ENCODE measurements at places on chromosomes 1 and 21. TPM values are rescaled to one million over a fixed set of nuclear protein-coding genes. Genes with fewer than 3 reads are reported as not detected.

DNA sequence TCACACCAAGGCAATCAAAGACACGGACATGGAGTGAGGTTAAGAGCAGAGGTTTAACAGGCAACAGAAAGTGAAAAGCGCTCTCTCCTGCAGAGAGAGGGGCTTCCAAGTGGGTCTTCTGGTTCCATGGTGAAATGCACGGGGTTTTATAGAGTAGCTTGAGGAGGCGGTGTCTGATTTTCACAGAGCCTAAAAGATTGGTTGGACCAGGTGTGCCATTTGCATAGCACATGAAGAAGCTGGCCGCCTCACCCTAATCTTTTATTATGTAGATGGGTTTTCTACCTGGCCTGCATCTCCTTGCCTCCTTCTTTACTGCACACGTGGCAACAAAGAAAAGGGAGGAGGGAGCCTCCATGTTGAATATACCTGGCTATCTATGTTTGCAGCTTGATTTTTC is 197.3 kb downstream of the RYR2 start:
- no peaks in the 10 kb centered on the region for H3K36me3 ChIP-seq
- no peaks in the 10 kb centered on the region for H3K4me1 ChIP-seq
- no peak overlapping the region for H3K4me3 ChIP-seq
- no peak overlapping the region for H3K27ac ChIP-seq

DNA sequence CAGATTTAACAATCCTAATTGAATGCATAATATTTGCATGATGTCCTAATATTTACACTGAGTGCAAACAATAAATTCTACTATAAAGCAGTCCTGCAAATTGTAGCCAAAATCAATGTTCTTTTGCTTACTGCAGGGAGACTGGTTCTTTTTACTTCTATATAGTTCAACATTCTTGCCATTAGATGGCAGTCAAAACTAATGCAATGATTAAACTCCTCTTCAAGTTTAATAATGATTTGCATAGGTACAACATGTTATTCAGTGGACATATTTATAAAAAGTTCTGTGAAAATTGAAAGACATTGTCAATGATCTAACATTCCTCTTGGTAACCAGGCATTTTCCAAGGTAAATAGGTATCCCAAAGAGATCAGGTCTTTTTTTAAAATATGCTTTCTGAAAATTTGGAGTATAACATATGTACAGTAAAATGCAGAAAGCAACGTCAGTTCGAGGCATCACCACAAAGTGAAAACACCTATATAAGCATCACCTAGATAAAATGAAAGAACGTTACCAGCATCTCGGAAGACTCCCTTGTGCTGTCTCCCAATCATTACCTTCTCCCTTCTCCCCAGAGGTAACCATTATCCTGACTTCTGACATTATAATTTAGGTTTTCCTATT is 9.8 kb upstream of the FNBP1L start:
- DNase-seq: no peak
- H3K27ac ChIP-seq: no peak overlapping the region
- peaks cover 3% of the 10 kb centered on the region for H3K4me1 ChIP-seq
- H3K36me3 ChIP-seq: no peaks in the 10 kb centered on the region

- no peak for DNase-seq
- H3K4me3 ChIP-seq: no peak overlapping the region
- H3K27me3 ChIP-seq: no peaks in the 10 kb centered on the region
- H3K4me1 ChIP-seq: no peaks in the 10 kb centered on the region
- H3K27ac ChIP-seq: no peak overlapping the region
These were observed 386.3 kb upstream of the BEND5 start for GRCh38 chr1:49163031-49163430.

DNA sequence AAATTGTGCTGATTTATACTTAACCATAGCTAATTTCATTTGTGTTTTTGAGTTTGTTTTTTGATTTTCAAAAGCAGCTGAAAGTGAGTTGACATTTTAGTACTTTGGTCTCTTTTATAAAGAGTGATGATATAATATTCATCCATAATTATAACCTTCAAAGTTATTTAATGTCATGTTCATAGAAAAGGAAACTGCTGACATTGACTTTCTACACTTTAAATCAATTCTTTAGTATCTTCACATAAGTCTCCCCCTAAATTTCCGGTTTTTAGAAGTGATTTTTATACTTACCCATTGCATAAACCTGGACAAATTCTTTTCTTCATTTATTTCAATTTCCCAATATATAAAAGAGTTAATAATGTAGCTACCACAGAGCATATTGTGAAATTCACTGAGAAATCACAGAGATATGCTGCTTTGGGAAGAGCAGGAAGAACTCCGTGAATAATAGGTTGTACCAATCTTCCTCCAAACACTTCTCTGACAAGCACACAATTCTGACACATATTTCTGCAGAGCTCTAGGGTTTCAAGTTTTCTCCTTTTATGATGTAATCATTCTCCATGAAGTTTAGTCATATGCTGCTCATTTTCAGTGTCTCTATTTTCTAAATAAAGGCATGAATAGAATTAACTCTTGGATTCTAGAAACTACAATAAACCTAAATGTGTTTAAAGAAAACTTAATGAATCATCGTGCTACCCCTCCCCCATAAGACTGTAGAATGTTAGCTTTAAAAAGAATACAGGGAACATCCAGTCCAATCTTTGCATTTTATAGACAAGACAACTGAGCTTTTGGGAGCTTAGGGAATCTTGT is 25.6 kb upstream of the CDC42BPA start:
- H3K4me1 ChIP-seq: no peaks in the 10 kb centered on the region
- no peak for DNase-seq
- peaks cover 5% of the 10 kb centered on the region for H3K27me3 ChIP-seq
- H3K27ac ChIP-seq: no peak overlapping the region
- H3K4me3 ChIP-seq: no peak overlapping the region
- no peaks in the 10 kb centered on the region for H3K36me3 ChIP-seq

- H3K36me3 ChIP-seq: no peaks in the 10 kb centered on the region
- H3K4me1 ChIP-seq: no peaks in the 10 kb centered on the region
- peaks cover 11% of the 10 kb centered on the region for H3K27me3 ChIP-seq
- no peak for DNase-seq
These were observed 68.4 kb downstream of the KLHDC7A start for GRCh38 chr1:18549106-18549505.

DNA sequence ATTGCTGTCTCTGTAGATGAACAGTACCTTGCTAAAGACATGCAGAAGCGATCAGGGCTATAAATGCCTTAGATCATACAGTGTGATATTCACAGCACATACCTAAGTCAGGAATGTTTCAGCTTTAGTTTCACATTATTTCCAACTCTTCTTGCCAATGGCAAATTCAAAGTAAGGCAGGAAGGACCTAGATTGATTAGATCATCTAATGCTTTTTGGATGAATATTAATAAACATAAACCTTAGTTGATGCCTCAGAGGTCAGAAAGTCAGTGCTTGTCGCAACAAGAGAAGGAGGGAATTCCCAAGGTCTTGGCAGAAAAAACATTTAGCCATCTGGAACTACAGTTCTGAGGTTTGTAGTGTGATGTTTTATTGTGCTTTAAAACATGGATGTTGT is 122.3 kb downstream of the TNFSF18 start:
- no peak overlapping the region for H3K4me3 ChIP-seq
- H3K4me1 ChIP-seq: peaks cover 6% of the 10 kb centered on the region
- no peak for DNase-seq
- no peak overlapping the region for H3K27ac ChIP-seq
- H3K27me3 ChIP-seq: no peaks in the 10 kb centered on the region

DNA sequence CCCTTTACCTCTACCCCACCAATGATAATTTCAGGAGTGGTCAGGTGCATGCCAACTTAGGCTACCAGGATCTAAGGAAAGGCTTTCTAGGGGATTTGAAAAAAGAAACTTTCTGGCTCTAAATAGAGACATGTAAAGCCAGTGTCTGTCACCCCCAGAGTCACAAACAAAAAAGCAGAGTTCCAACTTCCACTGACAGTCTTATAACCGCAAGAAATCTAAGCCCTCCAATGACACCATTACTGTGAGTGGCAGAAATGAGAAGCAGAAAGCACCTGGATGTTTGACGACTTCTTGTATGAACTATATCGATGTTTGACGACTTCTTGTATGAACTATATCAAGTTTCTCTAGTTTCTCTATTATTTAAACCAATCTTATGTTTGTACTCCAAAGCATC is 6.0 kb downstream of the DENND1B start:
- no peak overlapping the region for H3K27ac ChIP-seq
- peaks cover 50% of the 10 kb centered on the region for H3K36me3 ChIP-seq
- H3K4me3 ChIP-seq: no peak overlapping the region
- H3K4me1 ChIP-seq: peaks cover 65% of the 10 kb centered on the region

GRCh38 chr1:147264158-147264768 is 21.8 kb downstream of the CHD1L start:
- H3K4me3 ChIP-seq: no peak overlapping the region
- peaks cover 66% of the 10 kb centered on the region for H3K36me3 ChIP-seq
- no peak overlapping the region for H3K27ac ChIP-seq
- no peaks in the 10 kb centered on the region for H3K27me3 ChIP-seq

DNA sequence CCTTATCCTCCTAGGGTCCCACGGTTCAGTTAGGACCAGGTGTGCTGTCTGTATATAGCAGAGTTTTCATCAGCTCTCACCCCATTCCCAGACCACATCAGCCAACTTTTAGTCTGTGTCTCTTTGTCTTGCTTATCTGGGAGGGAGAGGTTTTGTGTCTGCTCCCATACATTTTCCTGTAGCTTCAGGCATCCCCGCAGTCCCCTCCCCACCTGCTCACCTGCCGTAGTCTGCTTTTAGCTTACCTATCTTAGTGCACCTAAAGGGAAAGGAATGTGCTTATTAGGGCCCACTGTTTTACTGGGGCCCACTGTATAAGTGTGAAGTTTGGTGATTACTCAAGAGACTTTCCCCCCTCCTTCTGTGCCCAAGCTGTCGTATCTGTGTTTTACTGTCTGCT is 225.1 kb downstream of the PLA2G4A start:
- no peaks in the 10 kb centered on the region for H3K36me3 ChIP-seq
- no peak overlapping the region for H3K27ac ChIP-seq
- H3K4me1 ChIP-seq: no peaks in the 10 kb centered on the region

DNA sequence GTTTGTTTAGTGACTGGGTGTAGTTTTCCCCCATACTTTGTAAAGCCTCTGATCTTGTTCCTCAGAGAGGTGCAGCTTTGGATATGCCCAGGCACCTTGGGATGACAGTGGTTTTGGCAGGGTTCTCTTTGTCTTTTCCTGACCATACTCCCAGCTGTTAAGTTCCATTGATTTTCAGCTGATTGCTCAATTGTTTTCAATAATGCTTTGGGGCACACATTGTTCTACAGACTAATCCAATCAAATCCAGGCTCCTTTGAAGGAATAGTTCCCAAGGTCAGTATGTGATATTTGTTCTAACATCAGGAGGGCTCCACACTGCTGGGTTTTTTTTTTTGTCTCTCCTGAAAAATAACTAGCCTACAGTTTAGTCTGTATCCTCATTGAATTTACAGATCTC is 24.8 kb downstream of the PPP2R5A start:
- H3K27me3 ChIP-seq: no peaks in the 10 kb centered on the region
- no peak overlapping the region for H3K27ac ChIP-seq
- H3K4me1 ChIP-seq: peaks cover 4% of the 10 kb centered on the region
- DNase-seq: no peak
- H3K36me3 ChIP-seq: peaks cover 41% of the 10 kb centered on the region

- peaks cover 52% of the 10 kb centered on the region for H3K4me1 ChIP-seq
- peaks cover 92% of the 10 kb centered on the region for H3K36me3 ChIP-seq
- no peak overlapping the region for H3K4me3 ChIP-seq
These were observed 156.3 kb downstream of the VPS13D start for GRCh38 chr1:12386130-12386529.

DNA sequence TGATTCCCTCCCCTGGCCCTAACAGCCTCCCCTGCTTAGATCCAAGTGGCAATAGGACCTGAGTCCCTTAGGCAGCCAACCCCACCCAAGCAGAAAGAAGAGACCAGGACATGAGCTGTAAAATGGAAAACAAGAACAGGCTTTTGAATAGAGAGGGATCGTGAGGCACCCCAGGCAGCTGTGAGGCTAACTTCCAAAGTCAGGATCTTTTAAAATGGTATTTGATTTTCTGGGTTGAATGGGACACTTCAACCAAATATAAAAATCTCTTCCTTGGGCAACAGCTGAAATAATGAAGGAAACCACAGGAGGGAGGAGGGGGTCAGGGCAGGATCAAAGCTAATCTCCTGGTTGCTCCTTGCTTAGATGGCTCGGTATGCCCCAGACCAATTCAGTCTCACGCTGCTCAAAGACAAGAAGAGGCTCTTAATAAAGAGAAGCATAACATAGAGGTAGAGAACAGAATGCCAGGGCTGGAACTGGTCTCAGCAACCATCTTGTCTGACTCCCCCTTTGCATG is 28.6 kb upstream of the AVPR1B start:
- no peaks in the 10 kb centered on the region for H3K36me3 ChIP-seq
- no peak for DNase-seq
- no peaks in the 10 kb centered on the region for H3K4me1 ChIP-seq
- H3K4me3 ChIP-seq: no peak overlapping the region

GRCh38 chr1:87115317-87115890 is 201.0 kb downstream of the HS2ST1 start:
- no peaks in the 10 kb centered on the region for H3K4me1 ChIP-seq
- no peak for DNase-seq
- no peak overlapping the region for H3K27ac ChIP-seq
- no peak overlapping the region for H3K4me3 ChIP-seq

- no peak overlapping the region for H3K4me3 ChIP-seq
- H3K4me1 ChIP-seq: peaks cover 2% of the 10 kb centered on the region
- H3K27ac ChIP-seq: no peak overlapping the region
- peaks cover 9% of the 10 kb centered on the region for H3K36me3 ChIP-seq
- peak; percentile 57 for DNase-seq
- no peaks in the 10 kb centered on the region for H3K27me3 ChIP-seq
These were observed 20.8 kb upstream of the SDC3 start for GRCh38 chr1:30929135-30929889.

ACTN2 gene
- not detected for total RNA-seq

TNFRSF4 gene
- 237 TPM for total RNA-seq

CHODL gene
- 0.15 TPM for total RNA-seq

SLAMF9 gene
- not detected for total RNA-seq

MAP10 gene
- 2.1 TPM for total RNA-seq

OR14K1 gene
- total RNA-seq: not detected

SELENON gene
- 6.0 TPM for total RNA-seq
